ENCODE measurements at places on chromosomes 7 and 10.

- no peak for DNase-seq
These were observed 378.0 kb upstream of the AKR1E2 start for GRCh38 chr10:4448030-4448429.

GRCh38 chr10:130741901-130742855, 569.3 kb downstream of the TCERG1L start:
- DNase-seq, result no peak

DNA sequence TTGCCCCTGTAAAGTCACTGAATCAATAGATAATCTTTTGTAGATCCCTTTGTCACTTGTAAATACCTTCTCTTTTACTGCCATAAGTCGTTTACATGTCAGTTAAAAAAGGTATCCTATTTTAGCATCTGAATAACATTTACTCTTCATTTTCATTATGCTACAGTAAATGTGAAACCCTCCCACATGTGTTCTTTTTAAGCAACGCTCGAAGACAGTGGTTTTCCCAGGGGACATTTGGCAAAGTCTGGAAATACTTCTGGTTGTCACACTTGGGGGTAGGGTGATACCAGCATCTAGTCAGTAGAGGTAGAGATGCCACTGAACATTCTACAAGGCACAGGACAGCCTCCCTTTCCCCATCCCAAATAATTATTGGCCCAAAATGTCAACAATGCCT, 23.7 kb downstream of the ATAD1 start:
- DNase-seq, result no peak

- no peak for DNase-seq
These were observed 3.2 kb downstream of the ZNF775 start for GRCh38 chr7:150382123-150382843.

DNA sequence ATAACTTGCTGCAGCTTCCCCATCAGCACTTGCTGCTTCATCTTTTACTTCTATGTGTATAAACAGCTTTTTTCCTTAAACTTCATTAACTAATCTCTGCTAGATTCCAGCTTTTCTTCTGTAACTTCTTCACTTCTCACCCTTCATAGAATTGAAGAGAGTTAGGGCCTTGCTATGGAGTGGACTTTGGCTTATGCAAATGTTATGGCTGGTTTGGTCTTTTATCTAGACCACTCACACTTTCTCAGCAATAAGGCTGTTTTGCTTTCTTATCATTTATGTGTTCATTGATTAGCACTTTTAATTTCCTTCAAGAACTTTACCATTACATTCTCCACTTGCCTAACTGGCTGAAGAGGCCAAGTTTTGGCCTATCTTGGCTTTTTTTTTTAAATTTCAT, 64.2 kb upstream of the HELLS start:
- no peak for DNase-seq

DNA sequence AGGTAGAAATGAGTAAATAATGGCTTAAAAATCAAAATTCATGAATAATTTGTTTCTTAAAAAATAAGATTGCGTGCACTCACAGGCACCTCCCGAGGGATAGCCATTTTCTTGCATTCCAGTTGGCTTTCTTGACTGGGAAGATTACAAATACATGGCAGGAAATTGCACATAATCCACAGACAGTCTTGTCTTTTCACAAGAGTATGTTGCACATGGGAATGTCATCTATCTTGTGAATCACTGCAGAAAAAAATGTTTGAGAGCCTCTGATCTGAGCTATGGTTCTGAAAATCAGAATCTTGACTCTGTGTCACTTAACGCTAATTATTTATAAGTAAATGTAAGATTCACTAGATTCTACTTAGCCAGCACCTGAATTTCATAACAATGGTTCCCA, 74.1 kb upstream of the PRKG1 start:
- DNase-seq, result no peak

- DNase-seq, result no peak
These were observed 470.3 kb downstream of the AUTS2 start for GRCh38 chr7:70068531-70068930.

DNA sequence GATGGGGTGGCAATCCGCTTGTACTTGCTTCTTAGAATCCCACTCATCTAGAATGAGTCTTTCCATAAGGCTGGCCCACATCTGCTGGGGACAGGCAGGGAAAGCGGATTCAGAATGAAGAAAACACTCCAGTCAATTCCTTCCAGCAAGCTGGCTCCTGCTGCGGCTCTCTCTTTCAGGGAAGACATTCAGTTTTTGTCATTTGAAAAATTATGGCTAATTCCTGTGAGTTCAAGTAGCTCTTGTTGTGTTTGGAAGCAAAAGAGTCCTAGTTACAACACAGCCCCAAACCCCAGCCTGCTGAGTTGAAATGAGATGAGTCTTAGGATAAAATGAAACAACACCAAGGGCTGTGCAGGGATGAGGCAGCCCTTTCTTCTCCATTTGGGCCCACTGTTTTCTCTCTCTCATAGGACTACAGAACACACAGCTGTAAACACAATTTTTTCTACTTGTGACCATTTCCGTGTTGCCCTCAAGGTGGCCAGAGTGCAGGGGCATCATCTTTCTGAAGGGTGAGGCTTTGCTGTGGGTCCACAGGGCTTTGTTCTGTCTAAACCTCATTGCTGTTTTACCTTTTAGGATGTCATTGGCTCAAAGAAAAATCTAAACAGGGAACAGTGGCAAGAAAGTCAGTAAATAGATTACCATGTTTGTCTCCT, 90.8 kb upstream of the EEPD1 start:
- DNase-seq, result no peak

DNA sequence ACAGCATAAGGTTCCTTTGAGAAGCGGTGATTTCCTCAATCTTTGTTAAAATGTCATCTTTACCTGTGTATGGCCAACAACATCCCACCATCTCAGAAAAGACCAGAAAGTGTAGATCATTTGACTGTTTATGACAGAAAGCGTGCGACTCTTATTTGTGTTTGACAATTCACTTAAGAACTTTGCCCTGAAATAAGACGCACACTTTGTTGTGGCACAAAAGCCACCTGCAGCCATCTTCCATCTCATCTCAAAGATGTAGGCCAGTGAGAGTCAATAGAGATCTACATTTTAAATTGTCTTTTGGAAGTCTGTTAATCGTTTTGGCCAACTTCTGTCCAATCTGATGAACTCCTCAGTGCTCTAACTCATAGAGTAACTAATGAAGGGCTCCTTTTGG, 114.0 kb downstream of the CALN1 start:
- no peak for DNase-seq

GRCh38 chr7:20449176-20449575, 118.5 kb downstream of the ITGB8 start:
- DNase-seq, result no peak

GRCh38 chr7:134741907-134742635, 37.4 kb upstream of the CALD1 start:
- no peak for DNase-seq

GRCh38 chr10:49500412-49500811, 38.5 kb downstream of the ERCC6 start:
- no peak for DNase-seq

DNA sequence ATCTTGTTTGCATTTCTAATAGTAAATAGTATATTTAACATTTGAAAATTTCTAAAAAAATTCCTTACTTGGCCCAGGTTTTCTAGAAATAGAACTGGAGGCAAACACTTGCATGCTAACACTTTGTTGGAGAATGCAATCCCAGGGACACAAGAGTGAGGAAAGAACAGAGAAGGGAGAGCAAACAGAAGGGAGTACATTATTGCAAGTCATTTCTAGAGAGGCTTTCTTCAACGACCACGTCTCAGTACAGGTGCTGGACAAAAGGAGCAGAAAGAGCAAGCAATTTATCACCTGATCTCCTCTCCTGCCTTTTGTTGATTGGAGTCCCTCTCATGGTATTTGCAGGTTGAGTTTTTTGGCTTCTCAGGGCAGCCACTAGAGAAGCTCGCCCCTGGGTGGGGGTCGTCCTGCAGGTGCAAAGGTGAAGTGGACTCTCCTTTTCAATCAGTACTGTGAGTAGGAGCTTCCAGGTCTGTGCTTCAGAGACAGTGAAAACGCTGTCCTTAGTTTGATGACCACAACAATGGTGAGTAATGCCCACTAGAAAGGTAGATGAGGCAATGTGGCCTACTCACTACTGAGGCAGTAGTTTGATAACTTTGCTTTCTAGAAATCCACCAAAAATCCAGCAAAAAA, 5.2 kb downstream of the CPED1 start:
- no peak for DNase-seq

GRCh38 chr10:78292982-78293865, 259.6 kb downstream of the RPS24 start:
- no peak for DNase-seq

DNA sequence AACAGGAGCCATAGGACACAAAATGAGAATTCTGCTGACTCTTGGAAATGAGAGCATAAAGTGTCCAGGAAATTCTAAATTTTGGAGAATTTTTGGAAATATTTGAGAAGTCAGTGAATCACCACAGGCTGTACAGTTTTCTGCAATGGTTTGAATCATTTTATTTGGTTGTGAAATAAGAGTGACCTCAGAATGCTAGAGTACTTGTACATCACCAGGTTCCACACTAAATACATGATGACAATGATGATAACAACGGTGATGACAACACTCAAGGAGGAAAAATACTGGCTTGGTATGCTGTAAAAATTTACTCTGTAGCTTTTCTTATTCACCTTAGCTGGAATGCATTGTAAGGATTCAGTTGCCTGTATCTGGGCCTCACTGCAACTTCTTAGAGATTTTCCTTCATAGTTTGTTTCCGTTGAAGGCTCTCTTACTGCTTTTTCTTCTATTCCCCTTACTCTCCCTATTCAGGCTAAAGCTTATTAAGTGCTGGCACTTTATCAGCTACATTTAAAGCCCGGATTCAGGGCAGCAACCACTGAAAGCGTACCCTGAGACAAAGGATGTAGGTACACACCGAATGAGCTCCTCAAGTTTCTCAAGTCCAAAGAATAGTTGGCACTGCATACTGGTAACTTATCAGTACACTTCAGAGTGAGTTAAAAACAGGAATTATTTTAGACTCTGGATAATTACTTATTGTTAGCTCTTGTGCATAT, 30.2 kb upstream of the NME8 start:
- DNase-seq, result no peak

GRCh38 chr7:28168393-28169158, 12.0 kb downstream of the JAZF1 start:
- DNase-seq, result no peak

DNA sequence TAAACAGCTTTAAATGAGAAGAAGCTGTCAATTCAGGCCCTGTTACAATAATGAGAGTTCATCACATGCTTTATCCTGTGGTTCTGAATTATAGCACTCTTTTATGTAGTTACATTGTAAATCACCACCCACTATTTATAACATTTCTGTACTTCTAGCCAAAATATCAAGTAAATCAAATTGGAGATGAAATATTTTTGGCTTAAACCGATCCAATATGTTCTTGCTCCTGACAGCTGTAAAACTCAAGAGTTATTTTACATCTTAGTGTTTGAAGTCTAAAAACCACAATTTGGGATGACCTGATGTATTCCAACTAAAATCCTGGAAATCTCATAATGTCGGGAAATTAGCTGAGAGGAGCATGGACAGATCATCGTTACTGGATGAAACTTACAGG, 371.2 kb upstream of the LRRN3 start:
- no peak for DNase-seq

All from activated naive CD4-positive, alpha-beta T cell treated with anti-CD3 and anti-CD28 coated beads for 36 hours (primary cell).